GM06990 (cell line): ENCODE measurements at places on chromosomes 7 and 10.

GRCh38 chr7:93043385-93043985 is 74.3 kb downstream of the SAMD9 start:
- no peak for DNase-seq

DNA sequence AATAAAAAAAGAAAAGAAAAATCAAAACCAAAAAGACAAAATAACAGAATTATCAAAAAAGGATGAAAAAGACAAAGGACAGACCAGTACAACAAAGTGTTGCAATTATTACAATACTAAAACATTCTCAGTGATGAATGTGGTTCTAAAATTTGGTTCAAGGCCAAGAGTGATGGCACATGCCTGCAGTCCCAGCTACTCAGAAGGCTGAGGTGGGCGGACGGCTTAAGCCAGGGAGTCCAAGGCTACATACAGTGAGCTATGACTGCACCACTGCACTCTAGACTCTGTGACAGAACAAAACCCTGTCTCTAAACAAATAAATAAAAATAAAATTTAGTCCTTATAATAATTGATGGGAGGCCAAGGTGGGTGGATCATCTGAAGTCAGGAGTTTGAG is 14.5 kb downstream of the BAZ1B start:
- no peak for DNase-seq

DNA sequence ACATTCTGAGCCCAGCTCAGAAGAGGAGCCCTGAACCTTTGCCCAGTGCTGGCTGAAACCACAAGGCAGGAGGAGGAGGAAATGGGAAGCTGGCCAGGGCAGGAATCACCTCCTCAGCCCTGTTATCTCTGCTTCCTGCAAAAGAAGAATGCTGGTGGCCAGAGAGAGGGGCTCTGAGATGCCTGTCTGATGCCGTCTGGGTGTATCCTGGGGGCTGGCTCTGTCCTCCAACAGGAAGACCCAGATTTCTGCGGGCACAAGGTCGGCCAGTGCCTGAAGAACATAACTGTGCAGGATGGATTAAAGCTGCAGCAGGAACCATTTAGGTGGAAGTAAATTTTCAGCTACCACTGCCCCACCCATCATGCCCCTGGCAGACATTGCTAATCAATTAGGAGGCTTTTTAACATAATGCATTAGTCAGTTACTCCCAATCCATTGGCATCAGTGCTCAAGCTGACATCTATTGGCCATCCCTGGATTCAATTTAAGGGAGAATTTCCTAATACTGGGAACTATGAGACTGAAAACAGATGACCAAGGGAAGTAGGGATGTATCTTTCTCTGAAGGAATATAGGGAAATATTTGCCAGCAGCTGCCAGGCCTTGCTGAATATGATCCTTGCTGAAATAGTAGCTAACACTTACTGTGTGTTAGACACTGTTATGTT is 67.7 kb downstream of the COL13A1 start:
- DNase-seq, result no peak

GRCh38 chr7:140074780-140075179 is 12.0 kb upstream of the PARP12 start:
- DNase-seq, result no peak

DNA sequence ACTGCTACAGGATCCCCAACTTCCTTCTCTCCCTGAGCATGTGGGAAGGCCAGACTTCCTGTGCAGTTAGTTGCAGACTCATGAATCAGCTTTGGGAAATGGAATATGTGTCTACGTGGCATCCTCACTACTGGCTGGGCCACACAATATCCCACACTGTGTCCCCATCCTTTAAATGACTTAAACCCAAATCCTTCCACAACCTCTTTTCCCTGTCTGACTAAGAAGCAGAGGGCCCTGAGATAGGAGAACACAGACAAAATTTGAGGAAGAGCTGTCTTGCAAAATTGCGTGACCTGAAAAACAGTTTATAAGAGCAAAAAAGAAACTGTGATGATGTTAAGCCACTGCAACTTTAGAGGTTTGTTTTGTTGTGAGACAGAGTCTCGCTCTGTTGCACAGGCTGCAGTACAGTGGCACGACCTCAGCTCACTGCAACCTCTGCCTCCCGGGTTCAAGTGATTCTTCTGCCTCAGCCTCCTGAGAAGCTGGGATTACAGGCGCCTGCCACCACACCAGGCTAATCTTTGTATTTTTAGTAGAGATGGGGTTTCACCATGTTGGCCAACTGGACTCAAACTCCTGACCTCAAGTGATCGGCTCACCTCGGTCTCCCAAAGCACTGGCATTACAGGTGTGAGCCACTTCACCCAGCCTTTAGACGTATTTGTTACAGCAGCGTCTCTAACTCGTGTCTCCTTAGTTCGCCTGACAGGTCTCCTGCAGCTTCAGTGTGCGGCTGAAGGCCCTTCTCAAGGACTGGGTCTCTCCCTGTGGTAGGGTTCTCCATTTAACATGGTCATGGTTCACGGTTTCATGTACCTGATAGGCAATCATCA is 46.9 kb upstream of the SFMBT2 start:
- peak; percentile 55 for DNase-seq
